Sigmoid colon (tissue), 7 donors: ENCODE measurements at places on chromosomes 12 and 14. TPM values are rescaled to one million over a fixed set of nuclear protein-coding genes. Genes with fewer than 3 reads are reported as not detected.

The FGF6 gene
- total RNA-seq: not detected

The DNAL1 gene
- 12.2 TPM for total RNA-seq

The C3AR1 gene
- total RNA-seq: 14.3 TPM

The ITGA7 gene
- 194 TPM for total RNA-seq

The TIGAR gene
- total RNA-seq: 5.0 TPM

The CCDC60 gene
- 1.3 TPM for total RNA-seq

The UNC79 gene
- total RNA-seq: 1.1 TPM

The SERPINA12 gene
- total RNA-seq: not detected

The SERPINA10 gene
- total RNA-seq: not detected

The SSPN gene
- total RNA-seq: 52.4 TPM

The CRACR2A gene
- total RNA-seq: 4.2 TPM

DNA sequence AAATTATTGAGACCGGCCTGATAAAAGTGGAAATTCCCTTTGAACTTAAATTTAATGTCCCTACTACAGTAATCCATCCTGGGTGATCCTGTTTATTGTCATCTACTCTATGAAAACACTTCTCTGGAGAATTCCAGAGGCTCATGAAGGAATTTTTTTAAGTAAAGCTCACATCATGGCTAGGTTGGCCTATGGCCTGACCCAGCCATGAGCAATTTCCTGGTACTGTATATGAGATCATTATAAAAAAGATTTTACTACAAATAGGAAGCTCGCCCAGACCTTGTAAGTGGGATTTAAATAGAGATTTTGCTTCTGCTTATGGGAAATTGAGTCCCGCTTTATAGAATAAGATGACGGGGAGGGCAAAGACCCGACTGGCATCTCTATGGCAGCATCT is 215.5 kb downstream of the DPF3 start:
- no peak overlapping the region for H3K4me3 ChIP-seq
- H3K36me3 ChIP-seq: no peaks in the 10 kb centered on the region
- H3K27ac ChIP-seq: no peak overlapping the region
- no peaks in the 10 kb centered on the region for H3K27me3 ChIP-seq

GRCh38 chr12:95545303-95545702 is 6.0 kb downstream of the USP44 start:
- H3K27me3 ChIP-seq: no peaks in the 10 kb centered on the region
- no peak for DNase-seq
- H3K36me3 ChIP-seq: no peaks in the 10 kb centered on the region
- H3K27ac ChIP-seq: no peak overlapping the region
- H3K4me3 ChIP-seq: no peak overlapping the region

DNA sequence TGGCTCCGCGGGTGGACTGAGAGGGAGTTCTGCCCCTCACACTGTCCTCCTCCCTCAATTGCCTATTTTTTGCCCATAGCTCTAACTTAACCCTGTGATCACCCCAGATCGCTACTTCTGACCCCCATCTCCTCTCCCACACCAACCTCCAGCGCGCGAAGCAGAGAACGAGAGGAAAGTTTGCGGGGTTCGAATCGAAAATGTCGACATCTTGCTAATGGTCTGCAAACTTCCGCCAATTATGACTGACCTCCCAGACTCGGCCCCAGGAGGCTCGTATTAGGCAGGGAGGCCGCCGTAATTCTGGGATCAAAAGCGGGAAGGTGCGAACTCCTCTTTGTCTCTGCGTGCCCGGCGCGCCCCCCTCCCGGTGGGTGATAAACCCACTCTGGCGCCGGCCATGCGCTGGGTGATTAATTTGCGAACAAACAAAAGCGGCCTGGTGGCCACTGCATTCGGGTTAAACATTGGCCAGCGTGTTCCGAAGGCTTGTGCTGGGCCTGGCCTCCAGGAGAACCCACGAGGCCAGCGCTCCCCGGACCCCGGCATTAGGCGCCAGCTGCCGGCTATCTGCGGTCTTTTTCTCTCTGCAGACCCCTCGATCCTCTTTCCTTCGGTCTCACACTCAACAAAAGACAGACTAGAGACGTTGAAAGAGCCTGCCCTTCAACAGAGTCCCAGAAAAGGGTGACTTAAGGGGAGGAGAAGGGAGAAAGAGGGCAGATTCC is 3.0 kb upstream of the TBX3 start:
- H3K4me3 ChIP-seq: no peak overlapping the region
- no peak for DNase-seq
- no peak overlapping the region for H3K27ac ChIP-seq
- H3K4me1 ChIP-seq: peaks cover 24% of the 10 kb centered on the region
- H3K36me3 ChIP-seq: no peaks in the 10 kb centered on the region
- peaks cover 31% of the 10 kb centered on the region for H3K27me3 ChIP-seq

GRCh38 chr12:78176643-78177042 is 345.9 kb downstream of the NAV3 start:
- DNase-seq: no peak
- H3K36me3 ChIP-seq: no peaks in the 10 kb centered on the region

- H3K36me3 ChIP-seq: peaks cover 53% of the 10 kb centered on the region
- DNase-seq: no peak
- no peaks in the 10 kb centered on the region for H3K27me3 ChIP-seq
- peak overlapping the region; percentile 95 for H3K27ac ChIP-seq
Observed at GRCh38 chr12:6233121-6233971, 33.1 kb downstream of the CD9 start.

DNA sequence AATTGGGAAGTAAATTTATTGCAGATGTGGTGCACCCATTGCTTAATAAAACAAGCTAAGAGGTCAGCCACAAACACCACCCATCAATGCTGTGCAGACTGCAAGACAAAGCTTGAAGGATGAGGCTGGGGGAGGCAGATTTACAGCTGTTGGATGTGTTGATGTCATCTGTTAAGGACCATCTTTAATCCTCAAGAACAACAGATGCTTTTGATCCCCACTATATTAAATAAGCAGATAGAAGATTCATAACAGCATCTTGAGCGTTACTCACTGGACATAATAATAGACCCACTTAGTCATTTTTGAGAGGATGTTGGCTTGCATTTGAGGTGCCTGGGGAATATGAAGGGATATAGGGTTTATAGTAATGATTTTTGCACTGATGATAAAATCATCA is 58.8 kb downstream of the GPR68 start:
- DNase-seq: no peak
- no peaks in the 10 kb centered on the region for H3K27me3 ChIP-seq
- no peaks in the 10 kb centered on the region for H3K4me1 ChIP-seq
- H3K4me3 ChIP-seq: no peak overlapping the region
- H3K36me3 ChIP-seq: peaks cover 17% of the 10 kb centered on the region

DNA sequence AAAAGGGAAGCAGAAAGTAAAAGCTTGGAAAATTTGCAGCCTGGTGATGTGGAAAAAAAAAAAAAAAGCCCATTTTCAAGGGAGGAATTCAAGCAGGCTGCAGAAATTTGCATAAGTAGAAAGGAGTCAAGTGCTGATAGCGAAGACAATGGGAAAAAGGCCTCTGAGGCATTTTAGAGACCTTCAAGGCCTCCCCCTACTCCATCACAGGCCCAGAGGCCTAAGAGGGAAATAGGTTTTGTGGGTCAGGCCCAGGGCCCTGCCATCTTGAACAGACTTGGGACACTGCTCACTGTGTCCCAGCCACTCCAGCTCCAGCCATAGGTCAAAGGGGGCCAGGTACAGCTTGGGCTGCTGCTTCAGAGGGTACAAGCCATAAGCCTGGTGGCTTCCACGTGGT is 13.8 kb upstream of the PRKD1 start:
- no peaks in the 10 kb centered on the region for H3K36me3 ChIP-seq
- no peak overlapping the region for H3K4me3 ChIP-seq
- no peak for DNase-seq
- no peaks in the 10 kb centered on the region for H3K27me3 ChIP-seq
- no peak overlapping the region for H3K27ac ChIP-seq

GRCh38 chr12:119660076-119660475 is 7.9 kb upstream of the PRKAB1 start:
- H3K27me3 ChIP-seq: no peaks in the 10 kb centered on the region
- no peaks in the 10 kb centered on the region for H3K4me1 ChIP-seq
- DNase-seq: no peak
- no peaks in the 10 kb centered on the region for H3K36me3 ChIP-seq
- H3K4me3 ChIP-seq: no peak overlapping the region

DNA sequence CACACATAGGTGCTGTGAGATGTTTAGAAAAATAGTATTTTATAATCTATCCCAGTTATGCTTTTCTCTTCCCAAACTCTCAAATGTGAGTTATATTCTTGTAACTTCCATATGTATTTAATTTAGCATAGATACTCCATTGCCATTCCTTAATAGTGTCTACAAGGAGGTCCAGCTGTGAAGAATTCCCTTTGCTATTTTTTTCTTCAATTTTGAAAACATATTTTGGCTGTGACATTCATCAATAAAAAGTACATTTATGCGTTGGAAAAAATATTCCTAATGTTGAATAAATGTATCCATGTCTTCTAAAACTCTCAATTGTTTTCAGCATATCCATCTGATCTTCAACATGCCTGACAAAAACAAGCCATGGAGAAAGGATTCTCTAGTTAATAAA is 1402.0 kb upstream of the SEL1L start:
- H3K27ac ChIP-seq: no peak overlapping the region
- H3K4me1 ChIP-seq: no peaks in the 10 kb centered on the region
- H3K27me3 ChIP-seq: no peaks in the 10 kb centered on the region
- no peaks in the 10 kb centered on the region for H3K36me3 ChIP-seq

DNA sequence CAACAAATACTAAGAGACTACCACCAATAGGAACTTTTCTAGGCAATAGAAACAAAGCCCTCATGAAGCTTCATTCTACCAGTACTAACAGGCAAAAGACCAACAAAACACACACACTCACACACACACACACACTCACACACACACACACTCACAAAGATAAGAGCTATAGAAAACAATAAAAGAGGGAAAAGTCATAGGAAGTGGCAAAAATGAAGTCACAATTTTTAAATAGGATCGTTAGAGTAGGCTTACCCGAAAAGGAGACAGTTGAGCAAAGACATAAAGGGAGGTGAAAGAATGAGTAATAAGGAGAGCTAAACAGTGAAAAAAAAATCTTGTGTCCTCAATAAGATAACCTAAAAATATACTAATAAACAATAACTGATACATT is 66.5 kb downstream of the C2CD5 start:
- H3K27ac ChIP-seq: no peak overlapping the region
- H3K4me3 ChIP-seq: no peak overlapping the region
- no peak for DNase-seq
- H3K36me3 ChIP-seq: peaks cover 7% of the 10 kb centered on the region

DNA sequence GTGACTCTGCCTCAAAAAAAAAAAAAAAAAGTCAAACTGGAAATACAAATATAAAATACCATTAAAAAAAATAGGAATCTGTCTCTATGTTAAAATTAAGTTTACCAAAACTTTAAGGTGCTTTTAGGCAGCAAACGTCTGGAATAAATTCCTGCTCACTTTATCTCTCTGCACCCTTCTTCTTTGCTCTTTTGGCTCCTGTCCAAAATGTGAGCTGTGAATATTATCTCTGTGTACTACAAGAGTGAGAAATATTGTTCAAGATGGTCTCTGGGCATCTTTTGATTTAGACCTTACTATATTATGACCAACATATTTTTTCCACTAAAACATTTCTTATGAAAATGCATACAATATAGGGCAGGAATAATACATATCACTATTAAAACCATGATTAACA is 63.7 kb downstream of the PUS7L start:
- H3K4me3 ChIP-seq: no peak overlapping the region
- no peaks in the 10 kb centered on the region for H3K4me1 ChIP-seq
- no peak for DNase-seq
- no peaks in the 10 kb centered on the region for H3K36me3 ChIP-seq

DNA sequence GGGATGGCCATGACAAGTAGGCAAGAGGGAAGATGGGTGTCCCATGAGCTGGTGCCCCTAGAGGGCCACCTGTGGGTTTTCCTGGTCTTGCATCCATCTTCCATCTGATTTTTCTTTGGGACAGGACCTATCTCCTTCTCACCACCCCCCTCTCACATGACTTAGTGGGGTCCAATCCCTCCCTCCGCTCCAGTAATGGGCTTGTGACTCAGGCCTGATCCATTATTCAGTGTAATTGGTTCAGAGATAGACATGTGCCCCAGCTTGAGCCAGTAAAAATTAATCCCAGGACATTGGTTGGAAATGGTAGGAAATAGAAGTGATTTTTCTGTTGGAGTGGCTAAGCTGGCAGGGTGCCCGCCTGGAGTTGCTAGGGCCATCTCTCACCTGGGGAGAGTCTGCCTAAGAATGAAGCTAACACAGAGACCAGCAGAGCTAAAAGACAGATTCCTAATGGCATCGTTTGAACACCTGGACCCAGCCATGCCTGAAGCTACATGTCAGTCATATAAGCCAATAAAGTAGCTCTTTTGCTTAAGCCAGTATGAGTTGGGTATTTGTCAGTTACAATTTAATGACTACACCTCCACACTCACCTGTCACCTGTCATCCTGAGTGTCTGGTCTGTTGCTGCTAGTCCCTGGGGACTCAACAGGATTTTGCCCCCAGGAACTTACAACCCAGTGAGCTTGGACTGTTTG is 14.7 kb downstream of the RASAL1 start:
- DNase-seq: no peak
- H3K36me3 ChIP-seq: no peaks in the 10 kb centered on the region
- H3K27ac ChIP-seq: no peak overlapping the region
- H3K27me3 ChIP-seq: peaks cover 17% of the 10 kb centered on the region
- H3K4me1 ChIP-seq: no peaks in the 10 kb centered on the region
- H3K4me3 ChIP-seq: no peak overlapping the region

DNA sequence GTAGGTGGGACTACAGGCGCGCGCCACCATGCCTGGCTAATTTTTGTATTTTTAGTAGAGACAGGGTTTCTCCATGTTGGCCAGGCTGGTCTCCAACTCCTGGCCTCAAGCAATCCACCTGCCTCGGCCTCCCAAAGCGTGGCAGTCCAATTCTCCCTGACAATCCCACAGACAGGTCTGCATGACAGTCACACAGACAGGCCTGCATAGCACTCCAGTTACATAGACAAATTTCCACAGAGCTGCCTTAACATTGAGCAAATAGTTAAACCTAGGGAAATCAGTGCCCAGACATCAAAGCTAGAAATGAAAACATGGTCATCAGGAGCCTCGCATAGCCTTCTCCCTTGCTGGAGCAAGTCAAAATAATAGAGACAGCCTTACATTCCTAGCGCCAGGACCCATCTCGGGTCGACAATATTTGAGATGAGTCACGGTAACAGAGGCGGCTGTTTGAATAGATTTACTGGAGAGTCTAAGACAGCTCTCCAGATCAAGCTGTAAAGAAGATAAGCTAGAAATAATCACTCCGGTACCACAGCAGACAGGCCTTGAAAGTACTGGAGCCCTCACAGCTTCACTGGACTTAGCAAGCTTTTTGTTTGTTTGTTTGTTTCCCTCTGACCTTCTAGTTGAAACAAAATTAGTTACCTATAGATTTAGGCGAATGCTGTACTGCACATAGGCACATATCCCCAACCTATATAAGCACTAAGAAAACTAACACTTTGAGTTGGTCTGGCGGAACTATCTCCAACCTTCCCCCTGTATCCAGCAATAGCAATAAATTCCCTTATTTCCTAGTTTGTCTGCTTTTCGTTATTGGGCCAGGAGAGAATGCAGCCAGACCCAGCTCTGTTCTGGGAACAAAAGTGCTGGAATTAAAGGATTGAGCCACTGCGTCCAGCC is 23.8 kb upstream of the PYROXD1 start:
- H3K36me3 ChIP-seq: no peaks in the 10 kb centered on the region
- no peak overlapping the region for H3K27ac ChIP-seq
- no peaks in the 10 kb centered on the region for H3K27me3 ChIP-seq
- H3K4me1 ChIP-seq: no peaks in the 10 kb centered on the region
- H3K4me3 ChIP-seq: no peak overlapping the region

GRCh38 chr12:131460520-131460919 is 250.4 kb upstream of the SFSWAP start:
- H3K4me3 ChIP-seq: no peak overlapping the region
- H3K4me1 ChIP-seq: no peaks in the 10 kb centered on the region
- H3K36me3 ChIP-seq: no peaks in the 10 kb centered on the region
